ENCODE measurements at places on chromosomes 2 and 18.

- DNase-seq, result no peak
Observed at GRCh38 chr18:77866351-77866750, 616.7 kb downstream of the GALR1 start.

- DNase-seq, result no peak
Observed at GRCh38 chr2:215395687-215396460, 40.0 kb downstream of the FN1 start.

GRCh38 chr2:29562896-29563295 lies 358.5 kb downstream of the ALK start:
- DNase-seq, result no peak

- DNase-seq, result no peak
Observed at GRCh38 chr2:76567478-76567877, 856.8 kb upstream of the GCFC2 start.

DNA sequence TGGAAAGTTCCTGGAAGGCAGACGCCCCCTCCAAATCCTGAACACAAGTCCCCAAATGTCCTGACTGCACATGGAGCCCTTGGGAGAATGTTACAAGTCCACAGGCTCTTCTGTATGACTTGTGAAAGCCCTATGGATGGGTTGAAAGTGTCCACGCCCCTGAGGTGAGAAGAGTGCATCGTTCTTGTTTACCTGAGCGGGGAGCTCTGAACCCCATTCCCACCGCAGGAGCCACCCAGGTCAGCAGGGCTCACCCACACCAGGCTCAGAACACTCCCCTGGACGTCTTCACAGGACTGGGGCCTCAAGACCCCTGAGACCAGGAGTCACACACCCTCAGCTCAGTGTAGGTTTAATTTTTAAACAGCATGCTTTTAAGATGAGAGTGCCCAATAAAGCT lies 84.2 kb upstream of the TMEM18 start:
- no peak for DNase-seq

GRCh38 chr2:27054721-27055120 lies 3.3 kb downstream of the AGBL5 start:
- no peak for DNase-seq

DNA sequence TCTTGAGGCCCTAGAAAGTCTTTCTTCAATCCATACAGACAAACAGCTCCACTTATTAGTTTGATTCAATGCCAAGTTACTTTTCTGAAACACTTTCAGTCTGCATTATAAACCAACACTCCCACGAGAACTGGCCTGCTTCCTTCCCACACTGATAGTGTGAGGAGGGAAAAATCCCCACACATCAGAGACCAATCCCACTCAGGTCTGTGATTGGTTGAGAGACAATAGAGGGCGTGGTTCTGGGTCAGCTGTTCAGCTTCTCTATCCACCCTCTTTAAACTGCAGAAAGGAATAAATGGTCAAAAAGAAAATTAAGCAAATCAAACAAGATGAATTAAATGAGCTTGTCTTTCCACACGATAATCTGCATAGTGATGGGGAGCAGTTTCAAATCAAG lies 152.5 kb downstream of the NRP2 start:
- no peak for DNase-seq

- DNase-seq, result no peak
Observed at GRCh38 chr18:52343731-52344340, 3.8 kb downstream of the DCC start.

DNA sequence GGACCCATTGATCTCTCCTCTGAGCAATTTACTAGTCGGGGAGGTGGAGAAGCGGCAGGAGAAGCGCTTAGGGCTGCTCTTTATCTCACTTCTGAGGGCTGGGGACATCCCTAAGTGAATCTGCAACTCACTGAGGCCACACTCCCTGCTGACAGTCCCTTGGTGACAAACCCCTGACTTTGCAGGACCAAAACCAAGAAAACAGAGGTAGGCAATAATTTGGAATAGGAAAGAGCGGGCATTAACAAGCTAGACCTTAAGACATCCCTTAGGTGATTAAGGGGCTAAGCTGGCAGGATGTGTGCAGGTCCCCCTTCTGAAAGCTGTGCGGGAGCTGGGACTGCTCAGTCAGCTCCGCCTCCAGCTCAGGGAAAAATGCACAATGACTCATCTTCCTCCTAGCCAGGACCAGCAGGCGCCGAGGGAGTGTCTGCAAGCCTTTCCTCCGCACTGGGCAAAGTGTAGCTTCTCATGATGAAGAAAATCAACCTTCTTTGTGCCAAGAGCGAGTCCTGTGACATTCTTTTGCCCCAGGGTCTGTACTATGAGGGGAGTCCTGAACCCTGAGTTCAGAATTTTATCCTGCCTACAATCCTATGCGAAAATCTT lies 63.3 kb downstream of the BOD1L2 start:
- DNase-seq, result peak; percentile 30

- DNase-seq, result no peak
Observed at GRCh38 chr2:97988722-97989121, 7.0 kb downstream of the TMEM131 start.

DNA sequence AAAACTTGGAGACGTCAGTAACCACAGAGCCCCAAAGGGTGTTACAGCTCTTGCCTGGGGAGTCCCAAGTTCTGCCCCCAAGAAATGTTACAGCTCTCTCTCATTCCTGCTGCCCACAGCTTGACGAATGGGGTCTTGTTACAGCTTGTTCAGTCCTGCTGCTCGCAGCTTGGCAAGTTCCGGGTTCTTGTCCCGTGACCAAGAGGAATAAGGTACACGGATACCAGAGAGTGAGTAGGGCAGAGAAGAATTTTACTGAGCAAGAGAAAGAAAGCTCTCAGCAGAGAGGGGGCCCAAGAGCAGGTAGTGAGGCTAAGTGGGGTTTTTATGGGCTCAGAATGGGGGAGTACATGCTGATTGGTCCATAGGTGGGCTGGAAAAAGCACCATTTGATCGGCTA lies 27.2 kb downstream of the SLC39A6 start:
- no peak for DNase-seq

DNA sequence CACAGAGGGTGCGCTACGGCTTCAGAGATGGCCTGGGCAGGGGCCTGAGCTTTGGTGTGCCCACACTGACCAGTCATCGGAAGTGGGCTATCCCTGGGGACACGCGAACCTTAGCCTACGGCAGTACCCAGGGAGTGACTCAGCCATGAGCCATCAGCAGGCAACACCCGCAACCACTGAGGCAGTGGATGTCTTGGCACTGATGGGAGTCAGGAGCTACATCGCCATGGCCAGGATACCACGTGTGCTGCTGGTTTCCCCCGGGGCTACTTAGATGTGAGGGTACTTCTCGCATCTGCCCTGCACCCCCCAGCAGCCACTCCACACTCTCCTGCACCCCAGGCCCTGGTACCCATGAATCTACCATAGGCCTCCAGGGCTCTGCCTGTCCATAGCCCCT lies 12.8 kb upstream of the HPCAL1 start:
- no peak for DNase-seq

- no peak for DNase-seq
Observed at GRCh38 chr2:232483923-232484627, 3.6 kb downstream of the ECEL1 start.

GRCh38 chr2:95063086-95063958 lies 37.8 kb downstream of the MAL start:
- no peak for DNase-seq

GRCh38 chr2:60741576-60741975 lies 14.5 kb upstream of the PAPOLG start:
- no peak for DNase-seq

DNA sequence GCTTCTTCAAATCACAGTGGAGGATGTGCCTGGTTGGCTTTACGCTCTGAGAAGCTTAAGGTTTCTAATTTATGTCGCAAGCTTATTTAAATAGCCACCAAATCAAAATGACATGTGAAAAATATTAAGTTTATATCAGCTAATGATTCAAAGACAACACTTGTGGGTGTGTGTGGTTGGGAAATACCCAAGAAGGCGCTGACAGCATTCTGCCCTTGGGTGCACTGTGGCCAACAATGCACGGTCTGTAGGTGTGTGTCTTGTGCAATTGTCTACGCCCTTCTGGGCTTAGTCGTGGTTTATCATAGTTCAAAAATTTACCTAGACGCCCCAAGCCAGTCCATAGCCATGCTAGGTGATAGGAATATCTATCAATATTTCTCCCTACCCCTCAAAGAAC lies 60.9 kb downstream of the KCTD1 start:
- DNase-seq, result no peak

DNA sequence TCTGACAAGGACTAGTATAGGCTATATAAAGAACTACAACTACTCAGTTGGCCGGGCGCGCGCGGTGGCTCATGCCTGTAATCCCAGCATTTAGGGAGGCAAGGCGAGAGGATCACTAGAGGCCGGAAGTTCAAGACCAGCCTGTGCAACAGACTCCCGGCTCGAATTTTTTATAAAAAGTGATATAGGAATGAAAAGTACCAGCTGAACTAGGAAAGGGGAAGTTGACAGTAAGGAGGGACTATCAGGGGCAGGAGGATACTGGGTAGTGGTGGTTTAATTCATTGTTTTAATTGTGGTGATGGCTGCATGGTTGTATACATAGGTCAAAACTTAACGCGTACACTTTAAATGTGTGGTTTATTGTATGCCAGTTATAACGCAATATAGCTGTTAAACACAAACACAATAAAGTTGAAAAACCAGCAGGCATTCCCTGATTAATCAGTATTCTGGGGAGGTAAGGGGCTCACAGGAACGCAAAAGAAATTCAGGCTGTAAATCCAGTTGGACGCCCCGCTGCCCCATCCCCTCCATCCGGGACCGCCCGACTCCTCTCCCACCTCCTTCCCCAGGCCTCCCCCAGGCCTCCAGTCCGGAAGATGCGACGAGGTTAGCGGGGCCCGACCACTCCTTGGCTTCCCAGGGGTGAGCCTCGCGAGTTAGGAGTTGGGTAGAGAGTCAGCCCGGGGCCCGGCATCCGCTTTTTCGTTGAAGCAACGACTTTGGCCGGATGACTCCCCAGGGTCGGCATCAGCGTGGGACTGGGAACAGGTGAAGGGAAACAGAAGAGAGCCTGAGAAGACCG lies 746 bp upstream of the POLR1B start:
- peak; percentile 71 for DNase-seq

DNA sequence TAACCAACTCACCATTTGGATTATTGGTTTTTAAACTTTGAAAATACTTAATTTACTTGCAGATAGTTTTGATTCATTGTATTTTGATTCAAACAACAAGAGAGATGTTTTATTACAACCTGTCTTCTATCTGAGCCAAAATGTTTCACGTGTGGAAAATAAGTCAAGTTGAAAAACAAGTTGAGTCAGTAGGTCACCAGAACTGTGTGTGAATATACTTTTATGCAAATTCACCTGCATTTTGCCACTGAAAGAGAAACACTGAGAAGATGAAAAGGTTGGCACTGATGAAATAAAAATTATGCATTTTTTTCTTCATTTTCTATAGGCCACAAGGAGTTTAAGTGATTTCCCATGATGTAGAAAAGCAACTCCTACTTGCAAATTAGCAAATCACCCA lies 68.3 kb downstream of the ICOS start:
- no peak for DNase-seq

GRCh38 chr2:8445580-8445979 lies 236.3 kb upstream of the ID2 start:
- DNase-seq, result no peak

GRCh38 chr18:74278058-74278457 lies 13.7 kb downstream of the CYB5A start:
- no peak for DNase-seq

DNA sequence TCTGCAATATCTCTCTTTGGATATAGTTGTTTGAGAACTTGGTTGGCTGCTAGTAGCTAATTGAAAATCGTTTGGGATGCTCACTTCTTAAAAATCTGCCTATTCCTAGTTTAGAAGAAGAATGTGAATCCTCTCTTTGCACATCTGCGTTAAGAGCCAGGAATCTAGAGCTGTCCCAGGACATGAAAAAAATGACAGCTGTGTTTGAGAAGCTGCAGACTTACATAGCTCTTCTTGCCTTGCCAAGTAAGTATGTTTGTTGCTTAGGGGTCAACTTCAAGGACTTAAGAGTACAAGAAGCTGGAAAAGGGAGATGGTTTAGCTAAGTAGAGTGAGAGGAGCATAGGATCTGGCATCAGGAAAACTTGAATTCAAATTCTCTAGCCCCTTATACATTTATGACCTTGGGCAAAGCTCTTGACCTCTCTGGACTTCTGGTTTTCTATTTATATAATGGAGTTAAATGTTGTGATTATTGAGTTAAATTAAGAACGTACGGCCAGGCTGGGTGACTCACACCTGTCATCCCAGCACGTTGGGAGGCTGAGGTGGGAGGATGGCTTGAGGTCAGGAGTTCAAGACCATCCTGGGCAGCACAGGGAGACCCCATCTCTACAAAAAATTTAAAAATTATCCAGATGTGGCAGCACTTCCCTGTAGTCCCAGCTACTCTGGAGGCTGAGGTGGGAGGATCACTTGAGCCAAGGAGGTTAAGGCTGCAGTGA lies 55.2 kb upstream of the STON1 start:
- DNase-seq, result no peak

- no peak for DNase-seq
Observed at GRCh38 chr2:230217424-230217823, 2.4 kb downstream of the SP110 start.

DNA sequence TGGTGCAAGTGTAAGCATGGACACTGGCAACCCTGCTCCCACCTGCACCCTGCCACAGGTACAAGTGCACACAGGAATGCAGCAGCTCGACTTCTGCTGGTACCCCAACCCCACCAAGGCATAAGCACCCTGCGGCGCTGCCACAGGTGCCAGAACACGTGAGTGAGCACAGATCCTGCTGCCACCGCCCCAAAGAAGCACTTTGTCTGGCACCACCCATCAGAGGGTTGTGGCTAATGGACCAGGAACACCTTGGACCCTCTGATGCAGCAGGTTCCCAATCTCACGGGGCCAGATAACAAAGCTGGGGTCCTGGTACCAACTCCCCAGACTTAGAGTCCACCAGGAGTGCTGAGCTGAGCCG lies 32.2 kb upstream of the SLC14A1 start:
- no peak for DNase-seq

- DNase-seq, result no peak
Observed at GRCh38 chr2:100988630-100989417, 13.3 kb upstream of the RPL31 start.
